ENCODE measurements at places on chromosomes 4 and X. TPM values are rescaled to one million over a fixed set of nuclear protein-coding genes. Genes with fewer than 3 reads are reported as not detected.

Gene ETDA
- polyA plus RNA-seq, result not detected

Gene CXXC4
- polyA plus RNA-seq, result 16.6 TPM

Gene SOX3
- not detected for polyA plus RNA-seq

Gene SSX2B
- polyA plus RNA-seq, result not detected

Gene TMPRSS11D
- polyA plus RNA-seq, result 0.06 TPM

Gene BEX3
- polyA plus RNA-seq, result 191 TPM

Gene RAB41
- polyA plus RNA-seq, result 0.69 TPM

Gene GLA
- 123 TPM for polyA plus RNA-seq

Gene EGF
- 28.3 TPM for polyA plus RNA-seq

GRCh38 chr4:182698212-182698611, 219.0 kb downstream of the DCTD start:
- DNase-seq, result no peak
- no peaks in the 10 kb centered on the region for H3K4me1 ChIP-seq
- no peaks in the 10 kb centered on the region for H3K27me3 ChIP-seq
- H3K4me3 ChIP-seq, result no peak overlapping the region
- no peak overlapping the region for H3K27ac ChIP-seq
- H3K36me3 ChIP-seq, result no peaks in the 10 kb centered on the region

DNA sequence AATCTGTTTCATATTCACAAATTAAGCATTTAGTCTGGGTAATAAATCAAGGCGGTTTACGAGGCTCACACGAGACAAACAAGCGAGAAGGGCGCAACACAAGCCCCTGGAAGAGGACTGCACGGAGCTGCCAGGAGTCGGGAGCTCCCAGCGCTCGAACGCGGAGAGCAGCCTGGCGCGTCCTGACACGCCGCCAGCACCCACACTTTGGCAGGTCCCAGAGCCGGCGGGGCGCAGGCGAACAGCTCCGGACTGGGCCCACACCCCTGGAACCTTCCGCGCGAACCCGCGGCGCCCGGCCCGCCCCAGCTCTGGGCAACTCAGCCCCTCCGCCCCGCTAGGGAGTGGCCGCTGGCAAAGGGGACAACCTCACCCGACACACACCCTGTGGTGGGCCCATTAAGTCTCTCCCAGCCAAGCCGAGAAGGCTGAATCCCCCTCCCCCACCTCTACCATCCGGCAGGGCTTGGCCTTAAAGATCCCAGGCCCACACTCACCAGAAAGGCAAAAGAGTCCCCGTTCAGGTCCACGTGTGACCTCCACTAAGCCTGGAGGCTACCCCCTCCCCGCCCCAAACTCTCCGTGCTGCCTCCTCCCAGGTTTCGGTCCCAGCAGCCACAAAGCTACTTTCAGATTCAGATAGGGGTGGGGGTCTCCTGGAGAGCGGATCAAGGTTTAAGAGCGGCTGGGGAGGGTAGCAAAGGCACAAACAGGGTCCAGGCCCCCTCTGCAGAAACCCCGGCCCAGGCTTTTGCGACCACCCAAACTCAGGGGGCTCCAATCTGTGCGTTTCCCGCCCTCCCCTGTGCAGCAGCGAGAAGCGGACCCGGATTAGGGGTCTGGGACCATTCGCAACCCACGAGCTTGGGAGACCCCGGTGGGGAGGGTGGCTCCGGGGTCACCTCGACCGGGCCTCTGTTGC, 47.5 kb upstream of the BCOR start:
- H3K4me1 ChIP-seq, result peaks cover 20% of the 10 kb centered on the region
- no peaks in the 10 kb centered on the region for H3K36me3 ChIP-seq
- peaks cover 32% of the 10 kb centered on the region for H3K27me3 ChIP-seq

DNA sequence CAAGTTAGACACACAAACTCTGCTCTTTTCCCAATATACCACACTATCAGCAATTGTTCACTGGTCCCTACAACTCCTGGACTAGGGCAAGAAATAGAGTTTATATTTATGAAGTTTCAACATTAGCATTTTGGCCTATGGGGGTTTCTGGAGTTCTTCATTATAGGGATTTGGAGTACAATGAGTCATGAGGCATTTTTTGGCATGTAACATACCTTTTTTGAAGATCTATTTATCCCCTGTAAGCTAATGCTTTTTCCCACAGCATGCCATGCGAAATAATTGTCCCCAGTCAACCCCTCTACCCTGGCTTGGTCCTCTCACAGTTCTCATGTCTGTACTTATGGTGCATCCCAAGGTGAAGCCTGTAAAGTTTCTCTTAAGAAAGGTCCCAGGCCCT, 36.7 kb upstream of the EDA2R start:
- no peaks in the 10 kb centered on the region for H3K27me3 ChIP-seq
- H3K4me1 ChIP-seq, result no peaks in the 10 kb centered on the region
- no peak overlapping the region for H3K4me3 ChIP-seq

GRCh38 chr4:168269896-168270295, 48.7 kb downstream of the DDX60 start:
- no peak overlapping the region for H3K4me3 ChIP-seq
- no peaks in the 10 kb centered on the region for H3K4me1 ChIP-seq
- H3K27ac ChIP-seq, result no peak overlapping the region
- peaks cover 33% of the 10 kb centered on the region for H3K36me3 ChIP-seq

DNA sequence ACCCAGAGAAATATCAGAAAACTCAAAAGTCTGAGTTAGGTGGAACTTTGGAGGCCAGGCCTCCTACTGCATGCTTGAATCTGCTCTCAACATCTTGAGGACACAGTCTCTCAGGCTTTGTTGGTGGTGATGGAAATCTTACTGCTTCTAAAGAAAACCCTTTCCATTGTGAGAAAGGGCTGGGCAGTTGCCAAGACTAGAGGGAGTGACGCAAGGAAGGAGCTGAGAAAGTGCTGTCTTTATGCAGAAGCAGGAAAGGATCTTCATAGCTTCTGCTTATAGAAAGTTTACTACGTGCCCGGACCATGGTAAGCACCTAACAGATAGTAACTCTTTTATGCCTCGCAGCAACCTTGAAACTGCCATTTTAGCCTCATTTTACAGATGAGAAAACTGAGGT, 2.4 kb upstream of the CRMP1 start:
- peaks cover 67% of the 10 kb centered on the region for H3K27me3 ChIP-seq
- H3K4me3 ChIP-seq, result no peak overlapping the region
- no peak for DNase-seq
- no peaks in the 10 kb centered on the region for H3K4me1 ChIP-seq
- H3K36me3 ChIP-seq, result no peaks in the 10 kb centered on the region

GRCh38 chrX:66684196-66684595, 45.3 kb upstream of the EDA2R start:
- H3K4me1 ChIP-seq, result no peaks in the 10 kb centered on the region
- DNase-seq, result no peak
- H3K4me3 ChIP-seq, result no peak overlapping the region
- no peaks in the 10 kb centered on the region for H3K27me3 ChIP-seq

DNA sequence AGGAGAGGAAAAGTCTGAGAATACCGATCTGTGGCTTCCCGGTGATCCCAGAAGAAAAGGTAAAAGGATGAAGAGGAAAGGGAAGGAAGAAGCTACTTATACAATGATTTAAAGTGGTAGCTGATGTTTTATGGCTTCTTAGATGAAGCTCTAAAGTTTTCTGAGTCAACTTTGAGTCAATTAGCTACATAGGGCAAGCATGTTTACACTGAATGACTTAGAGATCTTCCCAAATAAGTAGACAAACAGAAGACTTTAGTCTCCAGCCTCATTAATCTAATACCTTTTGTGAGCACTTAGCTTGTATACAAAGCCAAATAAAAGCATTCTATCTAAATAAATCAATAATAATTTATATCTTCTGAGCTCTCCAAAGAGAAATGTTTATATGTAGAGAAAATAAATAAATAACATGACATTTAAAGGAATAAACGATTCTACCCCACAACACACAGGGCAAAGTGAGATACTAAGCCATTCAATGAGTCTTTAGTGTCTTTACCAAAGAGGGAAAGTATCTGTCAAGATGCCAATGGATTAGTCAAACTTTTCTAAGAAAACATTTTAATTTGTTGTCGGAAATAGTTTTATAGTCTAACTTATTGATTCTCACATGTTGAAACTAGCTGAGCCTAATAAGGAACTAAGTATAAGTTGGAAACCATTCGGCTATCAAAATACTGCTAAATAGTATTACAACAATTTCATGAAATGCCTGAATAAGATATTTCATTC, 46.0 kb upstream of the TMEM184C start:
- no peaks in the 10 kb centered on the region for H3K27me3 ChIP-seq
- H3K4me1 ChIP-seq, result no peaks in the 10 kb centered on the region
- DNase-seq, result no peak
- no peak overlapping the region for H3K27ac ChIP-seq
- H3K4me3 ChIP-seq, result no peak overlapping the region

DNA sequence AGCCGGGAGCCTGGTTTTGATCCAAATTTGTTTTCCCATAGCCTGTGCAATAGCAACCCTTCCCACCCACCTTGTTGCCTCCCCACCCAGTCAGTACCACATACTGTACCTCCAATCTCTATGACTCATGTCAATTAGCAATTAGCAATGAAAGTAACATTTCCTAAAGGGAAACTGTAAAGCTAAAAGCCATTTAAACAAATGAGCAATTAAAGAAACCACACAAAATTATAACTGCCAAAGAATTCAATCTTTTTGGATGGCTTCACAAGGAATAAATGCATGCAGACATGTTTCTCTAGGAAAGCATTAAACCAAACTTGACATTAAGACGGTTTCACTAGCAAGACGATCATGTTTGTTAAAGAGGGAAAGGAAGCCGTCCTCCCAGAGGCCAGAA, 169.0 kb upstream of the MAP3K15 start:
- H3K27ac ChIP-seq, result no peak overlapping the region
- H3K4me3 ChIP-seq, result no peak overlapping the region
- no peaks in the 10 kb centered on the region for H3K4me1 ChIP-seq
- no peaks in the 10 kb centered on the region for H3K27me3 ChIP-seq
- no peaks in the 10 kb centered on the region for H3K36me3 ChIP-seq

DNA sequence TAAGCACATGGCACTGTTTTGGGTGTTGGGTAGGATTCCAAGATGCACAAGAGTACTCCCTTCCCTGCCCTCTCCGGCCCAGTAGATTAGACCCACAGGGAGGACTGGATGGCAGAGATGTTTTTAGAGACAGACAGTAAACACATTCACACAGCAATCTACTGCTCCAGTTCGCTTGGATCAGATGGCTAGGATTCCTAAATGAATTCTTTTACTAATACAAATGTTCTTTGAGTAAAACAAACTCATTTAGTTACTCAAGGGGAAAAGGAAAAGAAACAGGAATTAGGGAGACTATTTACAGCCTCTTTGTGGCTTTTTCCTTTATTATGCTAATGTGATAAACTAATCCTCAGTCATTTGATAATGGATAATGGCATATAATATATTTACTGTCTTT, 5.9 kb downstream of the SNX25 start:
- no peak overlapping the region for H3K27ac ChIP-seq
- no peak overlapping the region for H3K4me3 ChIP-seq
- no peak for DNase-seq
- H3K36me3 ChIP-seq, result no peaks in the 10 kb centered on the region
- H3K27me3 ChIP-seq, result no peaks in the 10 kb centered on the region
- no peaks in the 10 kb centered on the region for H3K4me1 ChIP-seq

- no peak overlapping the region for H3K27ac ChIP-seq
- H3K27me3 ChIP-seq, result no peaks in the 10 kb centered on the region
- H3K4me1 ChIP-seq, result no peaks in the 10 kb centered on the region
These were observed 103.9 kb upstream of the RAB40AL start for GRCh38 chrX:102833136-102833535.

GRCh38 chr4:95092766-95093165, 335.0 kb downstream of the BMPR1B start:
- peak; percentile 38 for DNase-seq
- no peak overlapping the region for H3K4me3 ChIP-seq
- peaks cover 6% of the 10 kb centered on the region for H3K4me1 ChIP-seq
- no peaks in the 10 kb centered on the region for H3K36me3 ChIP-seq
- no peaks in the 10 kb centered on the region for H3K27me3 ChIP-seq

- peaks cover 5% of the 10 kb centered on the region for H3K4me1 ChIP-seq
- DNase-seq, result no peak
- no peak overlapping the region for H3K4me3 ChIP-seq
- peaks cover 18% of the 10 kb centered on the region for H3K36me3 ChIP-seq
- H3K27ac ChIP-seq, result no peak overlapping the region
These were observed 41.7 kb downstream of the LIN54 start for GRCh38 chr4:82968972-82969371.

DNA sequence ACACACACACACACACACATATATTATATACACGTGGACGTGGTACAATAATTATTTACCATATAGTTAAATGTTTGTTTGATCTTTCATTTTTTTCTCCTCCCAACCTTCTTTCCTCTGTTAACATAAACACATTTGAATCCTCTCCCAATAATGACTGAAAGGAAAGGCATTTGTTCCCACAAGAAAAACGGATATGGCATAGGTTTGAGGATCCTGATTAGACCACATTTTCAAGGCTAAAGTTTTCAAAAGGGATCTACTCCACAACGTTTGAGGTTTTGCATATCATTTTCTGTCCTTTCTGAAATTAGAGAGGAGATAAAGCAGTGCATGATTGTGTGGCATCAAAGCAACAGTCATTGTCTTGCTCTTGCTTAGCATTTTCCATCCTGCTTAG, 1883.4 kb downstream of the STIM2 start:
- no peaks in the 10 kb centered on the region for H3K36me3 ChIP-seq
- no peaks in the 10 kb centered on the region for H3K4me1 ChIP-seq
- H3K4me3 ChIP-seq, result no peak overlapping the region
- H3K27me3 ChIP-seq, result no peaks in the 10 kb centered on the region
- no peak for DNase-seq
- H3K27ac ChIP-seq, result no peak overlapping the region

- no peak overlapping the region for H3K4me3 ChIP-seq
- H3K27me3 ChIP-seq, result no peaks in the 10 kb centered on the region
- no peaks in the 10 kb centered on the region for H3K4me1 ChIP-seq
- H3K27ac ChIP-seq, result no peak overlapping the region
- H3K36me3 ChIP-seq, result no peaks in the 10 kb centered on the region
These were observed 11.4 kb upstream of the PUDP start for GRCh38 chrX:7159149-7159861.

- H3K4me1 ChIP-seq, result no peaks in the 10 kb centered on the region
- H3K27me3 ChIP-seq, result no peaks in the 10 kb centered on the region
- peak; percentile 4 for DNase-seq
- H3K27ac ChIP-seq, result no peak overlapping the region
- no peak overlapping the region for H3K4me3 ChIP-seq
- no peaks in the 10 kb centered on the region for H3K36me3 ChIP-seq
These were observed 11.9 kb downstream of the AR start for GRCh38 chrX:67555578-67556203.

DNA sequence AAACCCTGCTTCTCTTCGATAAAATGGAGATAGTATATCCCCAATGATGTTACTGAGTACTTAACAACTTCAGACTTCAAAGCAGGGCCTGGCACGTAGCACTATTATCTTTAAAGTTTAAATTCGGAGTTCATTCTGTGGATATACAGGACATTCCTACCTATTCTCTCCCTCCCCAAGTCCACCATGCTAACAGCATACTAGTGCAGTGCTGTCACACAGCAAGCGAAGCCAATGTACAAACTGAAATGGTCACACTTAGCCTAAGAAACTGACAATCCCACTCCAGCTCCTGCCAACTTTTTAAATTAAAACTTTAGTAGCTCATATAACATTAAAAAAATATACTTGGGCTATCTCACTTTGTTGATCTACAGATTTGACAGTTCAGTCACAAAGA, 1.2 kb upstream of the DNAJB14 start:
- no peak overlapping the region for H3K4me3 ChIP-seq
- H3K27me3 ChIP-seq, result no peaks in the 10 kb centered on the region
- H3K36me3 ChIP-seq, result peaks cover 3% of the 10 kb centered on the region
- H3K4me1 ChIP-seq, result peaks cover 14% of the 10 kb centered on the region

All from large intestine (tissue), 12 donors.